Occipital lobe (tissue), 3 donors: ENCODE measurements at places on chromosomes 5 and 9. TPM values are rescaled to one million over a fixed set of nuclear protein-coding genes. Genes with fewer than 3 reads are reported as not detected.

Gene ADAMTSL1
- total RNA-seq: 7.3 TPM

- no peak for DNase-seq
Observed at GRCh38 chr5:51889703-51890102, 506.5 kb downstream of the ISL1 start.

DNA sequence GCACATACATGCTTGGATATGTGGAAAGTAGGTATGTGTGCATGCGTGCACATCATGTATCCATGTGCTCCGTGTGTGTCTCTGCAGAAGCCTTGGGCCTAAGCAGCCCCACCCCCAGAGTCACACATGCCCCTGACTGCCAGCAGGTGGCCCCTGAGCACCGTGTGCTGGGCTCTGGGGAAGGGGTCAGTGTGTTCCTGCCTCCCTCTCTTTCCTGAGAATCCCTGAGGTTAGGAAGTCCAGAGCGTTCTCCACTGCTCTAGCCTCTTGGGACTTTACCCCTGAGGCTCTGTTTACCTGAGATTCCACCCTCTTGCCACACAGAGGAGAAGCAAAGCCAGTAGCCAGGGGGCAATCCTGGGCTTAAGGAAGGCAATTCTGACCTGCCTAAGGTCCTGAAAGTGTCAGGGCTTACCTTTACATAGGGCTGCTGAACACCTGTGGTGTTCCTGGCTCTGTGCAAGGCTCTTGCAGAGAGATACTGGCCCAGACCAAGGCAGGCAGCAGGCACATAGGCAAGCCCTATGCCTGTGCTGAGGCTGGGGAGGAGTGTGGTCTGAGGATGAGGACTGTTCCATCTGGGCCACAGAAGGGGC is 207.3 kb downstream of the TMEM38B start:
- DNase-seq: no peak

Gene FOXD4L3
- 0.47 TPM for total RNA-seq

Gene TCERG1
- 82.4 TPM for total RNA-seq

GRCh38 chr5:16480821-16481538 is 15.4 kb upstream of the ZNF622 start:
- DNase-seq: no peak

GRCh38 chr5:485113-485945 is 38.9 kb downstream of the SLC9A3 start:
- no peak for DNase-seq

DNA sequence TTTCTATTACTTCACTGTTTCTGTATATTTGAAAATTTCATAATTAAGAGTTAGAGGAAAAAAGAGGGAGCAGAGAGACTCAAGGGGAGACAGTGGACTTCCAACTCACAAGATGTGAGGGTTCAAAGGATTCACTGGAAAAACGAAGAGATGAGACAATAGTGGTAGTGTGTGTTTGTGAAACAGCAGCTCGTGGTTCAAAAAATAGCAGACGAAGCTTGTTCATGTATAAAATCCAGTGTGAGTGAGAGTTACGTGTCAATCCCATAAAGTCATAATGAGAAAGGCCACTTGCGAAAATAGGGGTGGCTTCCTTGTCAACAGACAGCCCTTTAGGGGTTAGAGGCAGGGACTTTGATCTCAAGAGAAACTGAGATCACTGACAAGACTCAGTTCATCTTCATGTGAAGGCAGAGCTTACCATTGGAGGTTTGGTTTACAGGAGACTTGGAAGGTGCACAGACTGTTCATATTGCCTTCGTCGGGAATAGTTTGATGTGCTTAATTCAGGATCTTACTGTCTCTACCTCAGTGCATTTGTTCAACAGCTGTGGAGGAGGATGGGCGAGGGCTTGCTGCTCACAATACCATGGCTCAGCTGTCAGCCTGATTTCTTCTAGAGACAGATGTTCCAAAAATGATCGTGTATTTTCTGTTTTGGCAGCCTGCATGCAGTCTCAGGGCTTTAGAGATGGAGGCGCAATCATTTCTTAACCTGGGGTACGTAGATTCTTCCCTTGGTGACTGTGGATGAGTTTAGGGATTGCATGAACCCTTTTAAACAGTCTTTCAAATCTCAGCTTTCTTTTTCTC is 105.7 kb upstream of the KLF9 start:
- no peak for DNase-seq

DNA sequence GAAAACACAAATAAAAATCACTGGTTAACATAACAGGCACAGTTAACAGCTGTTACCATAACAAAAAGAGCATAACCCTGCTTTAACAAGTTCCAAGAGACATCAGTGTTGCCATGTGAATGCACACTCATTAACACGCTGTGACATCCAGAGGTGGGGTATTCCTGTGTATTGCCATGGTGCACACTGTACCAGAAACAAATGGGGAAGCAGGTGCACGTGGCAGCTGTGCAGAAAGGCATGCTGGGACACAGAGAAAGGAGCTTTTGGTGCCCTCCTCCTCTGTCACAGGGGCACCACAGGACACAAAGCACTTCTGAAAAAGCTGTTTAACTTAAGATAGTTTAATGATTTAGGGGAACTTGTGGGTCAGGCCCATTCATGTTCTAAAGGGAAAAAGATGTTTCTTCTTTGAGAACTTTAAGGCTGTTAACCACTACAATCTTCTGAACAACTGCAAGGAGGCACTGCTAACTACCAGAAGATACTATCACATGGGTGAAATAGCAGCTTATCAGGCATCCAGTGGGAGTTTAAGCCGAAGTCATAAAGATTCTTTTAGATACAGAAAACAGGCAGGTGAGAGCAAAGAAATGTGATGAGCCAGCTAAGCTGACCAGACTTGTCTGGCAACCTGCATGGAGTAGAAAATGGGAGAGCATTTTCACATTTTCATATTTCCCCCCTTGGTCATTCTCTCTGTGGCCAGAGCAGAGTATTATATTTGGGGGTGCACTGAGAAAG is 56.4 kb upstream of the GOLPH3 start:
- no peak for DNase-seq

DNA sequence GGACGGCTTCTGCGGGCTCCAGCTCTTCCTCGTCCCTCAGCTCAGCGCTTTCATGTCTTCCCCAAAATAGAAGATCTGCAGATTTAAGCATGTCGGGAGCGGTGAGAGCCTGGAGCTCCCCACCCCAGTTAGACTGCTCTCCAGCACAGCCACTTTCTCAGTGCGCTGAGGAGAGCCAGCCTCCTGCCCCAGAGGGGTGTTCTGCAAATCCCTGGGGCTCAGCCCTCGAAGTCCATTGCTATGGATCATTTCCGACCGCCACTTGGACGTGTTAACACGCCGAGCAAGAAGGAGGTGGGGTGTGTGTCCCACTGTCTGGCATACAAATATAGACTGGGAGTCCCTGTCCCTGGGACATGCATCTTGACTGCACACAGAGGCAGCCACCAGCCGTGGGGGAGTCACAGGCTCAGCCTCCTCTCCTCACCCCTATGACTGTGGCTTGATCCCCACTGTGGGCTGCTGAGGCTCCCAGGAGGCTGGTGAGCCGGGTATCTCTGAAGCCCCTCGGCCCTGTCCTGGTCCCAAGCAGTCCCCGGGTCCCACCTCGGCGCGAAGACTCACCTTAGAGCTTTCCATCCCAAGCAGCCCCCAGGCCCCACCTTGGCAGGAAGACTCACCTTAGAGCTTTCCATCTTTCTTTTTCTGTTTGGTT is 30.0 kb upstream of the RNF130 start:
- DNase-seq: no peak

Gene ADGRV1
- total RNA-seq: 474 TPM

GRCh38 chr5:139877129-139877597 is 81.6 kb downstream of the PSD2 start:
- no peak for DNase-seq

- no peak for DNase-seq
Observed at GRCh38 chr5:74304536-74304935, 336.0 kb downstream of the ENC1 start.

GRCh38 chr5:135491552-135492318 is 39.6 kb upstream of the TIFAB start:
- no peak for DNase-seq

Gene GFPT2
- total RNA-seq: 11.4 TPM

DNA sequence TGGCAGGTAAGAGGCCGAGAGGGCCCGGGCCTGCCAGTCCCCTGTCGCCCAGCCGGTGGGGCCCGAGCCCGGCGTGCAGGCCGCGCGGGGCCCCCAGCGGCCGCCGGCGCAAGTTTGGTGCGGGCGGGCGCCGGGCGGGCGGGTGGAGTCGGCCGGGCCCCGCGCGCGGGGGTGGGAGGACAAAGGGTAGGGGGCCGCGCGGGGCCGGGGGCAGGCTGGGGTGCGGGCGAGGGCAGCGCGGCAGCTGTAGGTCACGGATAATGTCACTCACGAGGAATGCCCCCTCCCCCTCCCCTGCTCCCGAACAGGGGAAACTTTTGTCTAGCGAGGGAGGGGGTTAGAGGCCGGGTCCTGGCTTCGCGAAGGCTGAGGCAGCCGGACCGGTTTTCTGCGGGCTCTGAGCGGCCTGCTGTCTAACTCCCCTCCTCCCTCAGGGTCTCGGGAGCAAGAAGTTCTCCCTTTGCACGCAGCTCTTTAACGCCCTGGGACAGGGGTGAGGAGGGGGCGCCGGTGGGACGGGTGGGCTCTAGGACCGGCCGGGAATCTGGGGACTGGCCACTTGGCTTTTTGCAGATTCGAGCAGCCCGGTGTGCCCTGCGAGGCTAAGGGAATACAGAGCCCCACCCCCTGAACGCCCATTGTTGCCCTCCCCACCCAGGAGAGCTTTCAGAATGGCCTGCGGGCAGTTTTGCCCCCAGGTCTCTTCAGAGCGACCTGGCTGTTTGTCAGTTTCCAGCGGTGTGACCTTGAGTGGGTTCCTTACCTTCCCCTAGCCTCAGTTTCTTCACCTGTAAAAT is 21.3 kb upstream of the NDST1 start:
- no peak for DNase-seq

GRCh38 chr5:159510282-159510681 is 180.0 kb upstream of the IL12B start:
- no peak for DNase-seq

Gene ACO1
- 17.0 TPM for total RNA-seq

Gene PCDHB3
- total RNA-seq: 10.3 TPM

DNA sequence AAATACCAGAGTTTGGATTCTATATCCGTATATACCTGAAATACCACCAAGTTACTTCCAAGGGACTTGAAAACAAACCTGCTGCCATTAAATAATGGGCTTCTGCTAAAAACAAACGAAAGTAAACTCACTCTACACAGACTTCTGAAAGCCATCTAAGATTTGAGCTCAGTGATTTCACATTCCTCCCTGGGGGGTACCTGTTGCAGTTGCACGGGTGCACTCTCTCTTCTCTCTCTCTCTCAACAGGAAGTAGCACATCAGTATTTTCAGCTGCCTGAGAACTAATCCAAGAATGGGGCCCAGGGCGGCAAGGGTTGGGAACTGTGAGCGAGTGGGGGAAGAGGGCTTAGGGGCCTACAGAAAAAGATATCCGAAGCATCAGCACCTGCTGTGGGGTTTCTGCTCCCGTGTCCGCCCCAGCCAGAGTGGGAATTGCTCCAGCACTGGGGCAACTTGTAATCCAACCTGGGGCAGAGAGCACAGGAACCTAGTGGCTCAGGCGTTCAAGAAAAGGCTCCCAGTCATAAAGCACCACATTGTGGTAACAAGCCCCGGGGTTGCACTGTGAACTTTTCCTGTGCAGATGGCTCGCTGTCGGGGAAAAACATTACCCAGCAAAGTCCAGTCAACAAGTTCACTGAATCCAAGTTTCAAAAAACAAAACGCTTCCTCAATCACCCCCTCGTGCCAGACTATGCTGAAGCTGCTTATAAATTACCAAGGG is 99.8 kb downstream of the EFNA5 start:
- DNase-seq: no peak
